ENCODE measurements at places on chromosomes 11 and 22.
A peak's percentile ranks its signal among the peaks of the same experiment; 100 is the strongest.

DNA sequence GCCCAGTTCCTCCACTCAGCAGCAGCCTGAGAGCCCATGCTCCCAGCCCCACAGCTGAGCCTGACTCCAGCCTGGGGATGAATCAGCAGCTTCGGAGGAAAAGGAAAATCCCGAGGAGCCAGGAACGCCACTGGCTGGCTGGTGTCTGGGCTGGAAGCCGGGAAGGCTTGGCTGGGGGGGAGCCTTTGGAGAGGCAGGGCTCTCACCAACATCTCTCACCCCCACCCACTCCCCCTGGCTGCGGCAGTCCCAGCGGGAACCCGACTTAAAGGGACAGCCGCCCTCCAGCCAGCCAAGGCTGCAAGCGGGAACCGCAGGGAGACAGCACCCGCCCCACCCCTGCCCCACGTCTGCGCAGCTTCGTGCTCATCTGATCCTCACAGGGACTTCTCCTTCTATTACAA, 28.4 kb downstream of the KIAA0930 start:
- DNase-seq = no peak

GRCh38 chr11:68138237-68138636, 17.0 kb upstream of the CHKA start:
- DNase-seq = no peak

GRCh38 chr11:7890417-7891172, 40.5 kb downstream of the OR10A6 start:
- no peak for DNase-seq

- DNase-seq = no peak
These were observed 181.0 kb downstream of the INSC start for GRCh38 chr11:15295695-15296094.

- no peak for DNase-seq
These were observed 2.0 kb downstream of the IGHMBP2 start for GRCh38 chr11:68905421-68906360.

GRCh38 chr11:70471254-70471653, 72.9 kb downstream of the CTTN start:
- no peak for DNase-seq

DNA sequence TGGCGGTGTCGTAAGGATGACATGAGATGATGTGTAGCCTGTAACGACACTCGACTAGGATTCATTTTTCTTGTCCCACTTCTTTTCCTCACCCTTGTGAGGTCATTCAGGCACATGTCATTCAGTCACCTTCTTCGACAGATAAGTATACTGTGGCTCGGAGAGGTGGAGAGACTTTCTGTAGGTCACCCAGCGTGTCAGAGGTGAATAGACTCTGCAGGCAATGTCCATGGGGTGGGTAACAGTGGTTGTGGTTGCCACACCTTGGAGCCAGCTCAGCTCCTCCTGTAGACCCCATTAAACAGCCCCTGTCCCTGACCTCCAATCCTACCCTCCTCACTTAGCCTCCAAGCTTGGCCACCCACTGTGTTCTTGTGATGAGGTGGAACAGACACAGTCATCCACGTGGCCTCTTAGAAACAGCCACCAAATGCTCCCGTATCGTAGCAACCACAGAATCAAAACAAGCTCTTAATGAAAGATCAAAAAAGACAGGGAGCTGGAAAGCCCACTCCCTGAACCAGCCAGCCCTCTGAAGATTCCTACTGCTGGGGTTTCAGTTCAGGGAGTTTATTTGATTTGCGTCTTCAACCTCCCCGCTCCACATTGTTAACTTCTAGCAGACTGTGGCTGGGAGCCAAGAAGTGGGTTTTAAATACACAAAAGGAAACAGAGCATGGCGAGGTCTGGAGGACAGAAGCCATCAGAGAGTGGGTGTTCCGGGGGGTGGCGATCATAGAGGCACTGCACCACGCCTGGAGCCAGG, 89.0 kb upstream of the GRK3 start:
- DNase-seq = peak; percentile 90

DNA sequence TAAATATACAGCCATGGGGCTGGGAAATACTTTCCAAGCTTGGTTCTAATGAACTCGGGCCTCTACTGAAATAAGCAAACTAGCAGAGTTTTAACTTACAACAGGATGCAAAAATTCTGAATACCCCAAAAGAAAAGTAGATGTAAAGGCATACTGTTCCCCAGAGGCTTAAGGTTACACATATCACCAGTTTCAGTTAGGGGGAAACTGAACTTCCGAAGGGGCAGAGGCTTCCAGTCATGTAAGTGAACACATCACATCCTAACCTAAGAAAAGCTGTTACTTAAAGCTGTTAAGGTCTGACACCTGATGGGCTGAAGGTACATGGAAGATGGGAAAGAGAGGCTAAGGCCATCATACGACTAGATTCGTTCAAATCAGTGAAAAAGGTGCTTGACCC, 2.3 kb downstream of the GAB2 start:
- no peak for DNase-seq

- no peak for DNase-seq
These were observed 114.4 kb downstream of the OSBP2 start for GRCh38 chr22:30809086-30809485.

- DNase-seq = no peak
These were observed 9.0 kb upstream of the MUC5AC start for GRCh38 chr11:1148752-1149180.

- no peak for DNase-seq
These were observed 1281.8 kb upstream of the TENM4 start for GRCh38 chr11:80722629-80723028.

- no peak for DNase-seq
These were observed 1.7 kb upstream of the LDHA start for GRCh38 chr11:18392434-18393321.

- DNase-seq = peak; percentile 73
These were observed 40.8 kb downstream of the IGLL1 start for GRCh38 chr22:23539135-23539838.

DNA sequence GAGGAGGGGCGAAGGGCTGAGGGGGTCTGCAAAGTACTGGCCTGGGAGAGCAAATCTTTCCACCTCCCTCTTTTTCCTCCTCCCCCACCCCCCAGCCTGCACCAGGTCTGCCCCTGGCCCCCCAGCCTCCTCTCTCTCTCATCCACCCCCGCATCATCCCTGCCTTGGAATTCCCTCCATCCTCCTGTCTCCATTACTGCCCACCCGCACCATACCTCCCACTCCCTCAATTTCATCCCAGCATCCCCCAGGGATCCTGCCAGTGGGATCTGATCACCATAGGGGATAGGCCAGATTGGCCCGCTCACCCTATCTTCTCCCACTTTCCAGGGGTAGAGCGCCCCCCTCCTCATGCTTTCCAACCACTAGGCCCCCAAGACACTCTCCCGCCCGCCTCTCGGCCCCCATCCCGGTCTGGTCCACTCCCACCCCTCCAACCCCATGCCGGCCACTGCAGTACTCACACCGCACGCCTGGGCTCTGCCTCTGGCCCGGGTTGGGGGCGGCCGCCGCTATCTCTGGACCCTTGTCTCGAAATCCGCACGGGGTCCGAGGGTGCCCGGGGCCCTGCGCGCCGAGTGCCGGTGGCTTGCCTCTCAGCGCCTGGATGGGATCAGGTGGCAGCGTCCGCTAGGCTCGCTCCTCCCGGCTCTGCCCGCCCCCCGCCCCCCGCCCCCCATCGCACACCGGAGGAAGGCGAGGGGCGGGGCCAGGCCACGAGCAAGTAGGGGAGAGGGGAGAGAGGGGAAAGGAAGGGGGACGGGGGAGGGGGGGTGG, at the start of gene GAL3ST3:
TSS of gene GAL3ST3 (minus strand) at position 615 of the 777 bp plus-strand sequence. CDS start 3,746 bp downstream, outside the sequence.
- DNase-seq = no peak

GRCh38 chr11:117677729-117678310, 119.2 kb downstream of the DSCAML1 start:
- DNase-seq = no peak

GRCh38 chr11:36193290-36193619, 96.0 kb downstream of the COMMD9 start:
- DNase-seq = no peak

GRCh38 chr22:26617271-26618199, at the start of gene CRYBB1:
Gene CRYBB1, minus strand, starts transcription at chr22:26618027. Its CDS starts 1,708 bp downstream, at chr22:26616319.
- DNase-seq = no peak
